GM23338 (cell line): ENCODE measurements at places on chromosomes 5 and 9.

- no peak for DNase-seq
These were observed 8.3 kb upstream of the NDFIP1 start for GRCh38 chr5:142100307-142100706.

DNA sequence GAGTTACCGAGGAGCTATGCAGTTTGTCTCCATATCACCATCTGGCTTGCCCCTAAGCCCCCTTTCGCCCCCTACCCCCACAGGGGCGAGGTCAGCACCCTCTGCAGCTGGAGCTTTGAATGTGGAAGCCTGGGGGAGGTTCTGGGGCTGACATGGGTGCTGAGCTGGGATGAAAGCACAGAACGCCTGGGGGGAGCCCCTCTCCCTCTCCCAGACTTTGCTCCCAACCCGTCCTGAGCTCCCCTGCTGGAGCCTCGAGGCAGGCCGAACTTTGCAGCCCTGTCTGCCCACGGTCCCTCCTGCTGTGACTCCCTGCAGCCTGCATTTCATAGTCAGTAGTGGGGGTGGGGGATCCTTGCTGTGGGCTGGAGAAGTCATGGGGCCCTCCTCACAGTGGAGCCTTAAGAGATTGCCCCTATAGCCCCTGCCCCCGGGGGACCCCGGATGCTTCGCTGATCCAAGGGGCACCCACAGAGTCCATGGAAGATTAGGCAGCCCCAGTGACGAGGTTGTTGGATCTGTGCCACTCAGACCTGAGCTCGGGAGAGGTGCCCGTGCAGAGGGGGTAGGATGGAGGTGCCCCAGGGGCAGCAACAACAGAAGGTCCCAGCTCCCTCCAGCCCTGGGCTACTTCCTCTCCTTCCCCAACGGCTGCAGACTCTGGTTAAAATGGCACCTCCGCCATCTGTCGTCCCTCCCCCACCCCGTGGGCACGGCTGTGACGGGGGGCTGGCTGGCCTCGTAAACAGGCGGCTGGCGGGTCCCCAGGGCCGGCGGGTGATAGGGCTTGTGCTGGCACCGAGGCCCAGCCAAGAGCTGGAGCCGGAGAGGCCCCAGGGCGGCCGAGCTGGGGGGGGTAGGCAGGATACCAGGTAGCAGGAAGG, 162.0 kb downstream of the C9orf50 start:
- peak; percentile 48 for DNase-seq

GRCh38 chr9:82558855-82559630, 503.9 kb downstream of the RASEF start:
- DNase-seq: no peak

DNA sequence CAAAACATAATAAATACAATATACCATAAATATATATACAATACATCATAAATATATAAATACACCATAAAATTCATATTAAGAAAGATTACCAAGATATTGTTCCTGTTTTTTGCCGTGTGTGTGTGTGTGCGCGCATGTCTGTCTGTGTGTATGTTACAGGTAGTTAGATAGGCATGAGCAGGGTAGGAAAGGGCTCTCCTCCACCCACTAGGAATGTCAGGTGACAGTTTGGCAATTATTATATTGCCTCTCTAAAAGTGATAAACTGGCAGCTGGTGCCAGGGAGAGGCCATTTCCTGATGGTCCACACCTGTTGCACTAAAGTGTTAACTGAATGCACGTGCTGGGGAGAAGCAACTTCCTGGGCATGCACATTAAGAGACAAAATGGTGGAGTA, 232.8 kb downstream of the ADAMTS6 start:
- no peak for DNase-seq

DNA sequence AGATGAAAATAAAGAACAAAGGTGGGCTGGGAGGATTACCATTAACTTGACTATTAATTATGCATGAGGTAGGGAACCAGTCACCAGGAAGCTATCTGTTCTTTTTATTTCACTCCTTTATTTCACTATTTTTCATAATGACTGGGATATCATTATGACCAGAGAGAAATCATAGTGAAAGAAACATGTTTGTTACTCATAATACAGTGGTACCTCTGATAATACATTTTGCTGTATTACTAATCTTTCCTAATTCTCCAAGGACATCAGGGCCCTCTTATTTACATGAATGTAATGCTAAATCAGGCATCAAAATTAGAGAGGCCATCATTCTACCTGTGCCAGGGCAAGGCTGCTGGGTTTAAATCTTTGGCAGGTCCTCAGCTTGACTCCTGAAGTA, 253.7 kb downstream of the NR3C1 start:
- DNase-seq: no peak

DNA sequence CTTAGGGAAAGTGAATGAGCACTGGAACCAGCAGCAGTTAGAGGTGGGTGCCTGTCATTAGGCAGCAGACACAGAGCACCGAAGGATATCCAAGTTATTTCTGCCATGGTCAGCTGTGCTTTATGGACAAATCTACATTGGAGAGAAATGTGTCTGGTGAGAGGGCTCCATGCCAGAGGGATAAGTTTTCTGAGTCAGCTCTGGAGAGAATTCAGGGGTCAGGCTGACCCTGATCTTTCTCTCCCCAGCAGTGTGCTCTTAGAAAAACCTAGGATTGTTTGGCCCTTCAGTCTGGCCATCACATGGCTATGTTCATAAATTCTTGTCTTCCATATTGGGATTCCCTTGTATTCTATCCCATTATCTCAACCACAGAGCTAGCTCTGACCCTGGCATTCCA, 8.9 kb upstream of the IL17B start:
- no peak for DNase-seq

GRCh38 chr5:179798144-179798770, 4.5 kb downstream of the LTC4S start:
- DNase-seq: no peak

- DNase-seq: peak; percentile 5
These were observed 220.4 kb downstream of the PARP8 start for GRCh38 chr5:50886657-50887345.
